ENCODE measurements at places on chromosomes 1 and 21.
A peak's percentile ranks its signal among the peaks of the same experiment; 100 is the strongest.

DNA sequence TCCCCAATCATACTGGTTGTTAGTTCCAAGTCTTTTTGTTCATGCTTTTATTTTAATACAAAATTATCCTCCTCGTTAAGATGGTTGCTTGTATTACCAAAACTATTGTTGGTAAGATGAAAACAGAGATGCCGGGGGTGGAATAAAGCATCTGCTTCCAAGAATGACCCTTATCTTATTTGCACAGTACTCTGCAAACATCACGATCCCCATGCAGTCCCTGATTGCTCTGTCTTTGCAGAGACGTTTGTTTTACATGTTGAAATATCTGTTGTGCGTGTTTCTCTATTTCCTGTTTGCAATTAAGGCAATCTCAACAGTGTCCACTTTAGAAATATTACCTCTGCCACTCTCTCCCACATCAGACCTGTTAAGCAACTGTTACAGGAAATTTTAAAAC lies 141.3 kb upstream of the NCAM2 start:
- DNase-seq, result no peak

- DNase-seq, result peak; percentile 96
Observed at GRCh38 chr1:173122958-173123852, 72.5 kb upstream of the TNFSF18 start.

GRCh38 chr1:12540580-12541273 lies 77.3 kb downstream of the DHRS3 start:
- DNase-seq, result no peak

- no peak for DNase-seq
Observed at GRCh38 chr1:244659694-244660093, 6.8 kb downstream of the DESI2 start.

GRCh38 chr1:53669621-53670191 lies 69.3 kb downstream of the GLIS1 start:
- DNase-seq, result no peak

DNA sequence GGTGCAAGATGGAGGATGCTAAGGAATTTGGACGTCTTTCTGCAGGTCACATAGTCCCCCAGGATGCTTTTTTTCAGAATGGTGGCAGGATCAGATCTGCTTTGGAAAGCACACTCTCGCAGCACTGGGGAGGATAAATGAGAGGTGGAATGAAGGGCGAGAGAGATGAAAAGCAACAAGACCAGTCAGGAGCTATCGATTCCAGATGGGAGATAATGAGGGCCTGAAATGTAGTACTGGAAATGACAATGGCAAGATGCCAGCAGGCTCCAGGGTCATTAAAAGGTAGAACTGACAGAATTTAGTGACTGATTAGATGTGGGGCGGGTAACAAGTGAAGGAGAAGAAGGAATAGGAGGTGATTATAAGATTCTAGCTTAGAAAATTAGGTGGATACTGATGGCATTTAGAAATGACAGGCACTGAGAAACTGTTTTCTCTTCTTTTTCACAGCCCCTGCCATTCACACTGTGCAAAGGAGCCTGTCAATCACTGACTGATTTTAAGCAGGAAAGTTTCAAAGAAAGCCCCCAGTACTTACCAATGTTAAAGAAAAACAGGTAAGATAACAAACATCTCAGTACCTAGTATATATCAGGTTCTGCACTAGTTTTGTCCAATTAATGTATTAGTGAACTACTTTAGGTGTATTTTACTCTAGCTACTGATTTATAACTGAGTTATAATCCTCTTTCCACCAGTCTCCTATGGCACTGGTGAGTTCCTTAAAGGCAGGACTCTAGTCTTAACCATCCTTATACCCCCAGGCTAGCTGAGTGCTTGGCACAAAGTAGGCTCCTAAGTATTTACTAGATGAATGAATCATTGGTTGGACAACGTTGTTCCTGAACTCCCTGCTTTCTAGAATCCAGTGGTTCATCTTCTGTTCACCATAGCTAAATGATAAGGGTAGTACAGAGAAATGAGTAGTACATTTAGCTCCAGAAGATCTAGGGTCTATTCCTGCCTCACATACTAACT lies 9.2 kb downstream of the PIGM start:
- DNase-seq, result no peak

- DNase-seq, result no peak
Observed at GRCh38 chr1:116254776-116255175, 118.3 kb upstream of the ATP1A1 start.
